ENCODE measurements at places on chromosomes 5 and 9.

DNA sequence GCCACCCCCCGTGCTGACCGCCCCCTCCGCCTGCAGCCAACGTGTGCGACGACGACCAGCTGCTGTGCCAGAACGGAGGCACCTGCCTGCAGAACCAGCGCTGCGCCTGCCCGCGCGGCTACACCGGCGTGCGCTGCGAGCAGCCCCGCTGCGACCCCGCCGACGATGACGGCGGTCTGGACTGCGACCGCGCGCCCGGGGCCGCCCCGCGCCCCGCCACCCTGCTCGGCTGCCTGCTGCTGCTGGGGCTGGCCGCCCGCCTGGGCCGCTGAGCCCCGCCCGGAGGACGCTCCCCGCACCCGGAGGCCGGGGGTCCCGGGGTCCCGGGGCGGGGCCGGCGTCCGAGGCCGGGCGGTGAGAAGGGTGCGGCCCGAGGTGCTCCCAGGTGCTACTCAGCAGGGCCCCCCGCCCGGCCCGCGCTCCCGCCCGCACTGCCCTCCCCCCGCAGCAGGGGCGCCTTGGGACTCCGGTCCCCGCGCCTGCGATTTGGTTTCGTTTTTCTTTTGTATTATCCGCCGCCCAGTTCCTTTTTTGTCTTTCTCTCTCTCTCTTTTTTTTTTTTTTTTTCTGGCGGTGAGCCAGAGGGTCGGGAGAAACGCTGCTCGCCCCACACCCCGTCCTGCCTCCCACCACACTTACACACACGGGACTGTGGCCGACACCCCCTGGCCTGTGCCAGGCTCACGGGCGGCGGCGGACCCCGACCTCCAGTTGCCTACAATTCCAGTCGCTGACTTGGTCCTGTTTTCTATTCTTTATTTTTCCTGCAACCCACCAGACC, 80.2 kb downstream of the NTNG2 start:
- H3K27ac ChIP-seq = no peak overlapping the region
- H3K4me3 ChIP-seq = peak overlapping the region; percentile 78
- H3K36me3 ChIP-seq = no peaks in the 10 kb centered on the region
- no peaks in the 10 kb centered on the region for H3K4me1 ChIP-seq
- DNase-seq = peak; percentile 68
- peaks cover 56% of the 10 kb centered on the region for H3K27me3 ChIP-seq

DNA sequence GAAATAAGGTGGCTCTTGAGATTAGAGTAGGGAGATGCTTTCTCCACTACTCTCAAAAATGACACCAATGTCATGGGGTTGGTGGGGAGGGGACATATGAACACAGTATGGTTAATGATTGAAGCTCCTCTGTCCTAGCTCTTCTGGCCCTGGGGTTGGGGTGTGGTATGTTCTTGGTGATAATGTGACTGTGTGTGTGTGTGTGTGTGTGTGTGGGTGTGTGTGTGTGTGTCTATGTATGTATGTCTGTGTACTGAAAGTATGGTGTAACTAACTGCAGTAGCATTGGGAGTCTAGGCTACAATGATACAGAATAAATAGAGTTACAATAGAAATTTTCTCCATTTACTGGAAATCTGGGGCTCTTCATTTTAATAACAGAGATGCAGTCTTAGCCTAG, 121.0 kb upstream of the CD180 start:
- no peak for DNase-seq
- H3K36me3 ChIP-seq = no peaks in the 10 kb centered on the region
- no peak overlapping the region for H3K27ac ChIP-seq
- H3K27me3 ChIP-seq = no peaks in the 10 kb centered on the region
- H3K4me3 ChIP-seq = no peak overlapping the region

DNA sequence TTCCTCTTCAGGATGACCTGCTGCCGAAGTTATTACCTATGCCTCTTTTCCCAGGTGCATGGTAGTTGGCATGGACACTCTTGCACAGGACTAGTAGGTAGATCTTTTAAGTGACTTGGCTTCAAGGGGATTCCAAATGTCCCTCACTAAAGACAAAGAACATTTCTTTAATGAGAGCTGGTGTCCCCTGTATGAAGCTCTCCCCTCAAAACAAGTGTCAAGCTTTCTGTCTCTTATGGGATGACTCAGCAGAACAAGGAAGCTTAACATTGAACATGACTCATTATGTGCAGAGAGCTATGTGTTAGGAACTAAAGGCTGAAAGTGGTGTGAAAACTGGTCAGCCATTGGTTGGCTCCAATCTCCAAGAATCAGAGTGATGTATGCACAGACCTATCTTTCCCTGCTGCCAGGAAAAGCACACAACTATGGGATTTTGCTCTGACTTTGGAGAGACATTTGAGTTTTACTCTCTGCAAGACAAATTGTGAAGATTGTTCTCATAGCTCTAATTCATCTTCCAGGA, 120.5 kb downstream of the PRDM6 start:
- no peak overlapping the region for H3K4me3 ChIP-seq
- H3K36me3 ChIP-seq = no peaks in the 10 kb centered on the region
- DNase-seq = no peak
- no peaks in the 10 kb centered on the region for H3K27me3 ChIP-seq

GRCh38 chr9:90839183-90839728, 37.6 kb downstream of the SYK start:
- no peak overlapping the region for H3K4me3 ChIP-seq
- no peaks in the 10 kb centered on the region for H3K27me3 ChIP-seq
- peak overlapping the region; percentile 44 for H3K27ac ChIP-seq

DNA sequence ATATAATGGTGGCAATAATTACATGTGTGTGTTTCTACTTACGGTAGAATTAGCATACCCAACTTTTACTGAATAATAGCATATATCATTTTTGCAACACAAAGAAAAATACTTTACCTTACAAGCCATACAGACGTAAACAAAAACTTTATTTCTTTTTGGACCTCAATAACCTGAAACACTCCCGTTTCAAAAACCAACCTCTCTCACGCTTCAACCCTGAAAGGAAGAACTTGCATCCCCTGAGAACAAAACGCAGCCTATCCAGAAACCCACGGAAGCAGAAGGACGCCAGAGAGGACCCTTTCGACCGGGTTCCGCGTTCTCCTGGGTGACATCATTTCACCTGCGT, at the start of gene RNF38:
RNF38 (minus strand) TSS at position 290 of the 352 bp plus-strand sequence; CDS start at position 129, 161 bp downstream.
- DNase-seq = no peak
- peak within 1 kb of the TSS; percentile 90 for H3K27ac ChIP-seq
- H3K4me1 ChIP-seq = 0 out of 2 replicates have a peak, but pooled peaks cover 14% of the 10 kb centered on the region
- no peaks in the 10 kb centered on the region for H3K27me3 ChIP-seq
- peak within 1 kb of the TSS; percentile 83 for H3K4me3 ChIP-seq

GRCh38 chr5:150514708-150515211, 6.8 kb downstream of the NDST1 start:
- DNase-seq = no peak
- no peak overlapping the region for H3K27ac ChIP-seq
- H3K36me3 ChIP-seq = no peaks in the 10 kb centered on the region
- H3K4me1 ChIP-seq = no peaks in the 10 kb centered on the region

- H3K27me3 ChIP-seq = no peaks in the 10 kb centered on the region
- DNase-seq = no peak
- no peak overlapping the region for H3K27ac ChIP-seq
- no peak overlapping the region for H3K4me3 ChIP-seq
- H3K36me3 ChIP-seq = no peaks in the 10 kb centered on the region
- H3K4me1 ChIP-seq = no peaks in the 10 kb centered on the region
These were observed 310.6 kb downstream of the NDUFS4 start for GRCh38 chr5:53871050-53871449.

GRCh38 chr5:142307146-142307890, 17.5 kb downstream of the SPRY4 start:
- H3K4me1 ChIP-seq = no peaks in the 10 kb centered on the region
- no peaks in the 10 kb centered on the region for H3K27me3 ChIP-seq
- H3K36me3 ChIP-seq = no peaks in the 10 kb centered on the region
- no peak for DNase-seq
- no peak overlapping the region for H3K4me3 ChIP-seq

DNA sequence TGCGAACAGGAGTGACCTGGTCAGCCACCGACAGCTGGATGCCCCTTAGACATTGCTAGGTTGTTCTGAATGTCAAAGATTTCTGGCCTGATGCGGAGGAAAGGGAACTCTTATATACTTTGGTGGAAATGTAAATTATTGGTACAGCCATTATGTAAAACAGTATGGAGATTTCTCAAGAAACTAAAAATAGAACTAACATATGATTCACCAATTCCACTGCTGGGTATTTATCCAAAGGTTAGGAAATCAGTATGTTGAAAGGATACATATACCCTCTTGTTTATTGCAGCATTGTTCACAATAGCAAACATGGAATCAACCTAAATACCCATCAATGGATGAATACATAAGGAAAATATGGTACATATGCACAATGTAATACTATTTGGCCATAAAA, 31.8 kb downstream of the DMRT3 start:
- H3K27me3 ChIP-seq = no peaks in the 10 kb centered on the region
- DNase-seq = no peak
- no peak overlapping the region for H3K27ac ChIP-seq
- no peaks in the 10 kb centered on the region for H3K36me3 ChIP-seq
- H3K4me3 ChIP-seq = no peak overlapping the region
- H3K4me1 ChIP-seq = peaks cover 16% of the 10 kb centered on the region

GRCh38 chr9:129027224-129027684, 877 bp downstream of the SH3GLB2 start:
- peak overlapping the region; percentile 100 for H3K4me3 ChIP-seq
- H3K36me3 ChIP-seq = no peaks in the 10 kb centered on the region
- H3K27me3 ChIP-seq = no peaks in the 10 kb centered on the region

- H3K4me3 ChIP-seq = no peak overlapping the region
- H3K4me1 ChIP-seq = no peaks in the 10 kb centered on the region
- H3K27ac ChIP-seq = no peak overlapping the region
- H3K27me3 ChIP-seq = no peaks in the 10 kb centered on the region
- DNase-seq = no peak
These were observed 2.8 kb upstream of the ENTREP1 start for GRCh38 chr9:69322256-69322655.

DNA sequence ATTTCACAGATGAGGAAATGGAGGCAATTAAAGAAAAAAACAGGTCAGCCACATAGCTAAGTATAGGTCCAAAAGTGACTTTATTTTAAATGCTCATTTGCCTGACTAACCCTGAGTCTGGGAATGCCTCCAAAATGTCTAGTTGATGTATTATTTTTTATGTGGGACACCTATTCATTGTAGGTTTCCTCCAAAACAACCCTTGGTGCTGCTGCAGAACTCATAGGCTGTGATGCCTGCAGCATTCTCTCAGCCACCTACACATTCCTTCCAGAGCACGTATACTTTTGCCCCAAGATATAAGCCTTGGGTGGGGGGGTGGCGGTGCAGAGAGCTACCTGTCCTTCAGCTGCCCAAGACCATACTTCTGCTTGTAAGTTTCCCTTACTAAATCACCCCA, 77.4 kb downstream of the MSX2 start:
- no peak for DNase-seq
- no peaks in the 10 kb centered on the region for H3K27me3 ChIP-seq
- no peaks in the 10 kb centered on the region for H3K4me1 ChIP-seq
- no peak overlapping the region for H3K4me3 ChIP-seq

GRCh38 chr5:157598350-157598936, 22.9 kb upstream of the ADAM19 start:
- no peaks in the 10 kb centered on the region for H3K36me3 ChIP-seq
- peak; percentile 61 for DNase-seq
- H3K4me1 ChIP-seq = peaks cover 37% of the 10 kb centered on the region
- peak overlapping the region; percentile 17 for H3K27ac ChIP-seq

DNA sequence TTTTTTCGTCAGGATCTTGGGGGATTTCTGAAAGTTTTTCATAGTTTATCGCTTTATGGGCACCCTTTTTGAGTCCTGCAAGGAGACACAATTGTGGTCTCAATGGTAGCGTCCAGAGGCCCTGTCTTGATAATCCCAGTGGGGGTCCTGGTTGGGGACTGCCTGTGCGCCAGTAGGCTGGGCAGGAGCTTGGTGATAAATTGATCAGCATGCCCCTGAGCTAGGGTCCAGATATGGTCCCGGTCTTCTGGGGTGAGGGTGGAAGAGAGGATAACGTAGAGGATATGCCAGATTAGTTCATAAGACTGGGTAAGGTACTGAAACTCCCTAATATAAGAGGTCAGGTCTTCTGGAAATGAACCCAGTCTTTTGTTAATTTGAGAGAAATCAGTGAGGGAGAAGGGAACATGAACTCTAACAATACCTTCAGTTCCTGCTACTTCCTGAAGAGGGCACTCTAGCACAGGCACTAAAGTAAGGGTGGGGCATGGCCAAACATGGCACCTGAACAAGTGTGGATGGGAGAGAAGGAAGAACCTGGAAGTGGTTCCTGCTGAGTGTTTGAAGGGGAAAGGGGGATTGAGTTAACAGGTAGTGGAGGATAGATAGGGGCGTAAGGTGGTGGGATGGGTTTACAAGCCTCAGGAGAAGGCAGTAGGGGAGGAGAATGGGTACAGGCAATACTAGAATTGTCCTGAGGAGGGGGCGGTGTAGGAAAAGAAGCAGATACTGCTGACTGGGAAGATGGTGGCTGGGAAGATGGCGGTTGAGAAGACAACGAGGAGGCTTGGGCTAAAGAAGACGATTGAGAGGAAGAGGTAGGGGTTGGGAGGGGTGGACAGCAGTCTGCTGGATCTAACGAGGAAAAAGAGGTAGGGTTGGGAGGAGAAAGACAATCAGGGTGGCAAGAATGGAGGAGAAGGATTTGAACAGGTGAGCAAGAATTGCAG, 33.8 kb upstream of the ANXA2R start:
- no peaks in the 10 kb centered on the region for H3K4me1 ChIP-seq
- DNase-seq = peak; percentile 40
- H3K4me3 ChIP-seq = no peak overlapping the region
- H3K27me3 ChIP-seq = no peaks in the 10 kb centered on the region
- no peaks in the 10 kb centered on the region for H3K36me3 ChIP-seq

DNA sequence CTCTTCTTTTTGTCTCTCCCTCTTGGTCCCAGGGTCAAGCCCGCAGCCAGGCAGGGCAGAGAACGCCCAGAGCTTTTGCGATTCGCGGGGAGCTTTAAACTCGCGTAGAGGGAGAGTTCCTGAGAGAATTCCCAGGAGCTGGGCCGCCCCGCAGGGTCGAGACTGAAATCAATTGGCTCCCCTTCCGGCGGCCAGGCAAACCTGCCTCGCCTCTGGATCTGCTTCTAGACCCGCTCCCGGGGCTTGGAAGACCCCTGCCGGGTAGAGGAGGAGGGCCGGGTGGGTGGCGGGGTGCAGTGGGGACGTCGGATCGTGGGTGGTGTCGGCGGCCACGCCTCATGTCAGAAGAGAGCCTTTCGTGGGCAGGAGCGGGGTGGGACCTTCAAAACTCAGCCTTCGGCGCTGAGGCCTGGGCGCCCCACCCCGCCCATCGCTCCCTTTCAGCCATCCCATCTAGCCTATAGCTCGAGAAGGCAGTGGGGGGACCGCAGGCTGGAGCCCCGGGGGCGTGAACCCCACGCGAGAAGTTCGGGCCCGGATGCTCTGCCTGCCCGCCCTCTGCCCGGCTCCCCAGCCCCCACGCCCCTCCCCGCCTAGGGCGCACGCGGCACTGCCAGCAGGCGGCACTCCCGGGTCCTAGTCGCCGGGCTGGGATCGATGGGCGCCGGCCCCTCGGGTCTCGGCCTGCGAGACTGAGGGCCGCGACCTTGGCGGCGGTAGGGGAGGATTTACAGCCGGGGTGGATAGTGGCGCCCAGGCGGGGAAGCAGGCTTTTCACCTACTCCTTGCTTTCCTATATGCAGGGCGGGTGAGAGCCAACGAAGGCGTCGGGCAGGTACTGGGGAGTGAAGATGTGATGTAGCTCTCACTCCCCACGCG, 6.1 kb downstream of the PRDM6 start:
- H3K27ac ChIP-seq = no peak overlapping the region
- DNase-seq = no peak
- H3K4me1 ChIP-seq = no peaks in the 10 kb centered on the region
- no peak overlapping the region for H3K4me3 ChIP-seq
- H3K27me3 ChIP-seq = no peaks in the 10 kb centered on the region

- H3K27me3 ChIP-seq = no peaks in the 10 kb centered on the region
- H3K4me1 ChIP-seq = no peaks in the 10 kb centered on the region
- no peak overlapping the region for H3K4me3 ChIP-seq
- no peak for DNase-seq
- peaks cover 12% of the 10 kb centered on the region for H3K36me3 ChIP-seq
These were observed 53.9 kb downstream of the CSNK1A1 start for GRCh38 chr5:149497357-149497756.
